ENCODE measurements at places on chromosomes 2 and 18.

GRCh38 chr2:688504-689076 is 11.4 kb upstream of the TMEM18 start:
- DNase-seq, result no peak

- no peak for DNase-seq
Observed at GRCh38 chr2:203809084-203809521, 58.5 kb upstream of the CTLA4 start.

DNA sequence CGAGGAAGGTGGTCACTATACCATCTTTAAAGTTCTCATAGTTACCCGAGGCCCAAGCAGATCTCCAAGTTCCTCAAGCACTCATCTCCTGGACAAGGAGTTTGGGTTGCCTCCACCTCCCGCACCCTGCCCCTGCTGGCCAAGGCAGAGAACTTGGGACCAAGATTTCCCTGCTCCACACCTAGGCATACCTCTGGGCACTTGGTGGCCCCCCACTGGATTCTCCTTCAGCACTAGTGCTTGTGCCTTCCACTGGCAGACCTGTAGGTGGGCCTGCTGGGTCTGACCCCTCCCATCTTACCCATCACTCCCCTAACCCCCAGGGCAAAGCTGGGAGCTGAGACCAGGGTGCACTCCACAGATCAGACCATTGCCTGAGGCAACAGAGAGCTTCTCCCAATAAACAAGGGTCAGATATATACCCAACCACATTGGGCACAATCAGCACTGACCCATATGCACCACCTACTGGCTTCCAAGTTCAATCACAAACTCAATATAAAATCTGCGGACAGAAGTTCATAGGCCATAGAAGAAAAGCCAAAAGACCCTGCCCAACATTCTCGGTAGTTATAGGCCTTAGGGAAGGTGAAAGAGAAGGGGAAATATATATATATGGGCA is 244.2 kb downstream of the EXOC6B start:
- no peak for DNase-seq

DNA sequence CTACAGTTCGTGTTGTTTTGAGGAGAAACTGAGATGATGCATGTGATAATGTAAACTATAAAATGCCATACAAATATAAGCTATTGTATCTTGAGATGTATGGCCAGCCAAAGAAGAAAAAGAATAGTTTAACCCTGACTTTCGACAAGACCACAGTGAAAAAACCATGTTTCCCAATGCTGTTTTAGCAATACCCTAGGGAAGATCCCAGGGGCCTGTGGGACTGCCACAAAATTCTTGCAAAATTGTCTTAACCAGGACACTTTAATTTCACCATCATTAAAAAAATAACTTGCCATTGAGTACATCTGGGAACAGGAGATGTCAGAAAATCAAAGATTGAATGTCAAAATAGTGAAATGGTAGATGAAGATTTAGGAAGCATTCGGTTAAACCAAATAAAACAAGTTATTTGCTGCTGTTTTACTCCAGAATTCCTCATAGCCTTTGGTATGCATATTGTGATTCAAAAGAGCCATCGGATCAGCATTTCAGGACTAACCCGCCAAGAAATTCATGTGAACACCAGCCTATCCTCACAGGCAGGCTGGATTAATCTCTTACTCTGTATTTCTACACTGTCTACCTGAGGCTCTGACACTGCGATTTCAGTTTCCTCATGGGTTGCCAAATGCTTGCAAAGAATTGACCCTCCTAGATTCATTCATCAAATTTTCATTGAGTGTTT is 49.0 kb upstream of the SP3 start:
- no peak for DNase-seq

- no peak for DNase-seq
Observed at GRCh38 chr2:70964596-70965386, 13.6 kb upstream of the ANKRD53 start.

- no peak for DNase-seq
Observed at GRCh38 chr18:11042247-11042646, 107.1 kb downstream of the PIEZO2 start.

GRCh38 chr2:221610255-221610654 is 38.2 kb upstream of the EPHA4 start:
- DNase-seq, result no peak

DNA sequence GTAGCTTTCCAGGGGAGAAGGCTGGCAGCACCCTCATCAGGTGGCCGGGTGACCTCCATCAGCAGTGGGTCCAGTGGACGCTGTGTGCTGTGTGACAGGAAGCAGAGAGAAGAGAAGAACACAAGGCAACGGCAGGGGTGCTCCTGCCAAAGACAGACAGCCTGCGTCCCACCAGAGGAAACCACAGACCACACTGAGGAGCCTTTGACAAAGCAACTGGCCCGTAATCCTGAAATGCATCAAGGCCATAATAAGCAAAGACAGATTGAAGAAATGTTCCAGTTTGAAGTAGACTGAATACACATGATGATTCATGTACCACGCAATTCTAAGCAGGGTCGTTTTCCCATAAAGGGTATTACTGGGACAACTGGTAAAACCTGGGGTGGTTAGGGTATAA is 172.4 kb downstream of the FBXO15 start:
- DNase-seq, result no peak

- DNase-seq, result no peak
Observed at GRCh38 chr2:239919774-239920692, 105.1 kb downstream of the NDUFA10 start.

DNA sequence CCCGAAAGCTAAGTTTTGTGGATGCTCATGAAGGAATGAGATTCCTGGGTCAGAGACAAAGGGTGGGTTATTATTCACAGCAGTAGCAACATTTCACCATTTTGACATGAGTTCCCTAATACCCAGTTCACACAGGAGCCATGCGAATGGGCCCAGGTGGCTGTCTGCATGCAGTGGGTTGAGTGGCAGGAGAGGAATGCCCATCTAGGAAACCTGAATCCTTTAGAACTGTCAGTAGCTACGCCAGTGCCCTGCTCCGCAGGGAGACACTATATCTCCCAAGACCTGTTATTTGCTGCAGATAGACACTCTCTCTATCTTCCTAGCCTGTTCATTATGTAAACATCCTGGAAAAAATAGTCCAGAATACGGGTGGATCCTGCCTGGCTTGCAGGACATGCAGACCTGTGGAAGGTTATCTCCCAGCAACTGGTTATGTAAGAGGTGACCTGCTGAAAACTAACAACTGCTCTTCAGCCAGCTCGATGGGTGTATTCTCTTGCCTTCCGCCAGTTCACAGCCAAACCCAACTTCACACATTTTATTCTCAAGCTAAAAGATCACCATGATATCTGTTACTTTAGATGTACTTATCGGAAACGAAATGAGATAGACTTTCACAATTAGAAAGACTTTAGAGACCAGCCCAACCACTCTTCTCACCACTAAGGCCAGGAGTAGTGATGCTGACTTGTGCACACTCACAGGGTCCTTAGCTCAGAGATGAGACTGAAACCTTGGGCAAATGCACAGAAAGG is 59.1 kb downstream of the MBP start:
- no peak for DNase-seq

DNA sequence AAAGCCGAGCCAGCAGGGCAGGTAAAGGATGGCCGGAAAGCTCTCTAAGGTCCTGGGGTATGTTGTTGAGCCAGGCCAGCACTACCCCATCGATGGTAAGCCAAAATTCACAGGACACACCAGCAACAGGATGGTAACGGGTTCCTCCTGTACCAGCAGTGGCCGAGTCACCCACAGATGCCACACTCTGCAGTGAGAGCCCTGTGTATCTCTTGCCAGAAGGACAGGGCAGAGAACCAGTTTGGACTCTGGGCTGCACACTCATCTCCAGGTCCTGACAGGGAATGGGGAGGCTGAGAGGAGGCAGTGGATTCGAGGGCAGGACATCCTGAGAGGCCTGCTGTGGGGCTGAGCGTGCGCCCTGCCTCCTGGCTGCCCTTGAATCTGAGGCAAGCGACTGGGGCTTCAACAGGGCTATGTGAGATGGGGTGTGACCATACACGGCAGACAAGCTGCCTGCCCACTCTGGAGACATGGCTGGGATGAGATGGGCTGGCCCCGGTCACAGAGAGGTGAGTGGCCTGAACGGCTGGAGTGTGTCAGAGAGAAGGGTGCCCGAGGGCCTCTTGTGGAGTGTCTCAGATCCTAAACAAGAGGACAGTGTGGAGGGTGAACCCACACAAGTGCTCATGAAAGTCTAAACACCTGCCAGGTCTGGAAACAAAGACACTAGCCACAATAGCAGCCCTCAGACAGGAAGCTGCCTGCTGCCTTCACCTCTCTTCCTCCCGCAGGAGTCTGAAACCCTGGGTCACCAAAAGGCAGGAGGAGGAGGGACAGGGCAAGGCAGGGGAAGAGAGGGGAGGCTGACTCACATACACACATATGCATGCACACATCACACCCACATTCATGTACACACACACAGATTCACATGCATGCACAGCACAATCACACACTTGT is 182.3 kb downstream of the LOXHD1 start:
- peak; percentile 81 for DNase-seq

DNA sequence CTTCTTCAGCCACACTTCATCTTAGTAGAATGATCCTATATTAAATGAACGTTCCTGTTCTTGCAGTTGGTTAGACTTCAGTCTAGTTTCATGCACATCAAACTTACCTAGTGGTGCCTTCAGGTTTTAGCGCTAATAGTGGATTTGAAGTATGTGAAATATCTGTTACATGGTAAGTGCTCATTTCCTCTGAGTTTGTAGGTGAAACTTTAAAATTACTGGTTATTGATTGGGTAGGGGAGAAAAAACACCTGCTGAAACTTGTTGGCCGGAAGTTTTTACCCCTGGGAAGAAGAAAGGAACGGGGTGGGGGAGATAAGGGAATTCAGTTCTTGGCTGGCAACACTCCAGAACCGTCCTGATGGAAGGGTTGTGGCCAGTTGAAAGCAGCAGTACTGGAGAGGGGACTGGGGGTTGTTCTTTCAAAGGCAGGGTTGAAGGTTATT is 112.8 kb downstream of the SPTBN1 start:
- no peak for DNase-seq

DNA sequence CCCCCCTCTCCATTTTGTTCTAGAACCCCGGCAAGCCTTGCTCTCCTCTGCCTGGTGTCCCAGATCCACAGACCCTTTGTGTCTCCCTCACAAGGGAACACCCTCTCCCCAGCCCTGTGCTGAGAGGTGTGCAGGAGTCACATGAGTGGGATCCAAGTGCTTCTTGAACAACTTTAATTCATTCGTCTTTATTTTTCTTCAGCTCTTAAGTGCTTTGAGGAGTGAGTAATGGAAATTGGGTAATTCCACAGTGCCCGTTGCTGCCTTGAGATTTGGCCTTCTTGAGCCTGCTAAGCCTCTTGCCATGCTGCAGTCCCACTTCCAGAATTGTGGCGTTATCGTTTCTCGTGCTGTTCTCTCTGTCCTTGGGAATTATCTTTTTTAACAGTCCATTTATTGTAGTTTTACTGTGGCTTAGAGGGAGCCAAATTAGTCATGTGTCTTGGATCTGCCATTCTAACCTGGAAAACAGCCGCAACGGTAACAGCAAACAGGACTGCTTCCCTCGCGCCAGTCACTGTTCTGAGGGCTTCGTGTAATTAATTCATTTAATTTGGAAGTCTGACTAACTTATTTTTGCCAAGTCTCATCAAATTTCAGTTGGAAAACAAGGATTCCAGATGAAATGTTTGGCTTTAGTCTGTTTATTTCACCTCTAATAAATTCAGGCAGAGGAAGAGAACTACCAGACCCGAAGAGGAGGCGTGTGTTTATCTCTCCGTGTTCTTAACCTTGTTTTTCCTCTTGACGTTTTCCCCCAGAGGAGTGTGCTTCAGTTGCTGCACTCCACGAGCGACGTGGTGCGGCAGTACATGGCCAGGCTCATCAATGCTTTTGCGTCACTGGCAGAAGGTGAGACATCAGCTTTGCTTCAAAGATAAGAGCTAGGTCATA is 72.0 kb downstream of the ARMC9 start:
- DNase-seq, result no peak

GRCh38 chr2:205998583-205998982 is 87.4 kb downstream of the INO80D start:
- no peak for DNase-seq

GRCh38 chr2:27040282-27040681 is 7.5 kb downstream of the TMEM214 start:
- DNase-seq, result no peak

DNA sequence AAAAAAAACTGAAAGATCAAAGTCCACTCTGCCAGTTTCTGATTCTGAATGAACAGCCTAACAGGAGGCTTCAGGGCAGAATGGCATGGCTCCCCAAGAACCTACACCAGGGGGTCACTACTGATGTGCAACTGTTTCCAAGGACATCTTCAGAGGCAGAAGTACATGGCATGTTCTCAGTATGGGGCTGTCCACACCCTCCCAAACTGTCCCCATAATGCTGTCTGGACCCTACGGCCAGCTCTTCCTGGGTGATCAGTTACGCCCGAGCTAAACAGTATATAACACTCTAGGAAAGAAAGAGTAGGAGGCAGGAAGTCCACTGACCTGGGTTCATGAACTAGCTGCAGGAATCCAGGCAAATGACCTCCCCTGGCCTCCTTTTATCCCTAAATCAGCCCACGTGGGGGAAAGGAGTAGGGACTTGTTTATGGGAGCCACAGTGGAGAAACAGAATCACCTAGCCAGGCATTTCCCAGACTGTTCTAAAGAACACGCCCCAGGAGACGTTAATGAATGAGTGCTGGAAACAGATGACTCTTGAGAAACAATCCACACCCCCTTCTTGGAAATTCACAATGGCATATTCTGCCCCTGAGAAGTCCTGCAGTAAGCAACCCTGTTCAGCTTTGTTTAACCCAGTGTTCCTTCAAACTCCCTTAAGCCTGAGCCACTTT is 2.5 kb downstream of the TMBIM1 start:
- no peak for DNase-seq

- DNase-seq, result peak; percentile 23
Observed at GRCh38 chr2:165618806-165619205, 149.3 kb downstream of the CSRNP3 start.

DNA sequence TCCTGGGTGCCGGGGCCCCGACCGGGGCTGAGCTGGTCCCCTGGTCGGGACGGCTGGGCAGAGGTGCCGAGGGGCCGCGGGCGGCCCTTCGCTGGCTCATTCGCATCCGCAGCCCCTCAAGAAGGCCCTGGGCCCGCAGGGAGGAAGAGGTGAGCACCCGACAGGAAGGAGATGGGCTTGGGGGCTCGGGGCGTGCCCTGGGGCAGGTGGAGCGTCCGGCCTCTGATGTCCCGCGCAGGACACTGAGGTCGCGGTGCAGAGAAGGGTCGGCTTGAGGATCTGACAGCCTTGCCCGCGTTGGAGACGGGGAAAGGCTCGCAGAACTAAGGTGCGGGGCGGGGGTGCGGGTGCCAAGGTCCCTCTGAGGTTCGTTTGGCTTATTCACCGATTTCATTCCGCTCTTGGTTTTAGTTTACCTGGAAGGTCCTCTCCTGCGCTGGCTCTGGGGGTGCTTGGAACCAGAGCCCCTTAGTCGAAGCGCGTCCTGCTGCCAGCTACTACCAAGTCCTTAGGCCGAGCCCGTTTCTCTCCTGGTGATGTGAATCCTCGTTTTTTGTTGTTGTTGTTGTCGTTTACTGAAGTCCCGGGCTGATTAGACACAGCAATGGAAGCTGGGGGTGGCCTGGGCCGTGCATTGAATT is 18.9 kb upstream of the CD8A start:
- no peak for DNase-seq

Data from NCI-H1417 (cell line).